NCI-H146 (cell line): ENCODE measurements at places on chromosomes 3 and 15.

DNA sequence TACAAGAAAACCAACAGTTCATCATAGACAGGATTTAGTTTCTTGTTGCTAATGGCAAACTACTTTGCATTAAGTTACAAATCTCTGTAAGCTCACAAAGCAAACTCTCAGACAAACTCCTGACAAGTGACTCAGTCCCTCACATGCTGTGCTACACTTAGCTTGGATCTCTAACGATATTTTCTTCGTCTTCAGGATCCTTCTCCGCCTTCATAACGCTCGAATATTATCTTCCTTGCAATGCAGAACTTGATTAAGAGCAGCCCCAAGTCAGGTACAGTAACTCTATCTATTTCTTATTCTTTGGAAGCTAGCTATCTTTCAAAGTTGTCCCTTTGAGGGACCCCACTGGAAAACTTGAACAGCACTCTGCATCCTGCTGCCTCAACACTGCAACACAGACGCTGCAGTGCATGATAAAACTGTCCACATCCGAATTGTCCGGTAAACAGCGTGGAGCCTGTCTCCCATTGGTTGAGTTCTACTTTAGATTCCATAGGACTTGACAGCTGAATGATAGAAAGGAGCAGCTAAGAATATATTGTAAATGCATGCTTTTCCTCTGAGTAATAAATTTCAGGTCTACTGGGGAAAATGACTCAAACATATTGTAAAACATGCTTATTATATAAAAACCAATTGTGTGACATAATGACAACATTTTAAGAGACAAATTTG lies 61.3 kb downstream of the UACA start:
- DNase-seq: no peak

GRCh38 chr3:144491333-144491732 lies 519.7 kb downstream of the DIPK2A start:
- DNase-seq: no peak

DNA sequence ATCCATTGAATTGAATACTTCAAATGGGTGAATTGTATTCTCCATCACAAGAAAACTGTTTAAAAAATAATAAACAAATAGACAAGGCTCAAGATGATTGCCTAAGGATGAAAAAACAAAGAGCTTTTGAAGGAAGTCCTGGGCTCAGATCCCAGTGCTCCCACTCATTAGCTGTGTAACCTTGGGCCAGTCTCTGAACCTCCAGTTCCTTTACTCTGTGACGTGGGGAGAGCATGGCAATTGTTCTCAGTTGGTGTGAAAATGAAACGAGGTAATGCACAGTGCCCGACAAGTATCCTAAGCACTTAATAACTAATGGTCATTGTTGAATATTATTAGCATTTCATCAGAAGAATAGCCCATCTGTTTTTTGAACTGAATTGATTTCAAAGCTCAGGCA lies 40.7 kb downstream of the TNIK start:
- no peak for DNase-seq

- DNase-seq: no peak
Observed at GRCh38 chr3:116852803-116853202, 143.2 kb downstream of the TUSC7 start.

DNA sequence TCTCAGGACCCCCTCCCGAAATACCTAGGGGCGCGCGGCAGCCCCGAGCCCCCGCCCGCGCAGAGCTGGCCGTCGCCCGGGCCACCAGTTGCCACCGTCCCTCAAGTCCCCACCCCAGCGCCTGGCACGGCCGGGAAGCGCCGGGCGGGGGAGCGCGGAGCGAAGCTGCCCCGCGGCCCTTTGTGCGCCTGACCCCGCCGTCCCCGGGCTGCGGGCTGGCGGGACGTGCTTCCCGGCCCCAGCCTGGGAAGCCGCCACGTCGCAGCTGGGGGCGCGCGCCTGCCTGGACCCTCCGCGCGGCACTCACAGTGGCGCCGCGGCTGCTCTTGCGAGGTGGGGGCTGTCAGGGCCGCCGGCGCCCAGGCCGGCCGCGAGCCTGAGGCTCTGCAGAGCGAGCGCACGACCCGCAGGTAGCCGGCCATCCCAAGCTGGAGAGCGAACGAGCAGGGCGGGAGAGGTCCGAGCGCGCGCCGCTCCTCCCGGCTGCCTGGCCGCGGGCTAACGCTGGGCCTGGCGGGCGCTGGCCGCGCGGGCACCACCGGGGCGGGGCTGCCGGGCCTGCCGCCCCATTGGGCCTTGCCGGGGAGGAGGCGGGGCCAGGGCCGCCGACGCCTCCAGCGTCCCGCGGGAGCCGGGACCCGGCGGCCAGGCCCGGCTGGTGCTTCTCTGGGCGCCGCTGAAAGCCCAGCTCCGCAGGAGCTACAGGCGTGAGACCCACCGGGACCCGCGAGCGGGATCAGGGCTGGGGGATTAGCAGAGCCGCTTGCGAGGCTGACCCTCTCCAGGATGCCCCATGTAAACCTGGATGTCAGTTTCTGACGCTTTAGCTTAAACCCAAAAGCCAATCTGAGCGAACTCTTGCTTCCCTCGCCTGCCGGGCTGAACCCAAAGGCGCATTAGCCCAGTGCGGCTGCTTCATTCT lies at the start of gene IDH2:
IDH2 (minus strand) TSS at position 500 of the 922 bp plus-strand sequence; CDS start at position 422, 78 bp downstream.
- peak; percentile 76 for DNase-seq

- DNase-seq: peak; percentile 65
Observed at GRCh38 chr15:36926427-36926825, 173.9 kb downstream of the MEIS2 start.

DNA sequence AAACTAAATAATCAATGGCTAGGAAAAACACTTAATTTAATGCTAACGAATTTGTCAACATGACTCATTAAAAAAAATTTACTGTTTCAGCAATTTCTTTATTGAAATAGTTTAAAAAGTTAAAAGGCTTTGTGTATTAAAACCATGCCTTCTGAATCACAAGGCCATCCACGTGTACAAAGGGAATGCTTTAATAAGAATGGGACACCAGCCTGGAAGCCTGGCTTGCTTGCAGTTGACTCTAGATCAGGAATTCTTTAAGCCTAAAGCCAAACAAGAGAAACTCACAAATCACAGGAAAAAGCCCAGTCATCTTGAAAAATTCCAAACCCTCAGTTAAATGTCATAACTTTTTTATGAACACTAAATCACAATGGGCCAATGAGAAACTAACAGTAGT lies 137.6 kb downstream of the PEAK1 start:
- DNase-seq: no peak

GRCh38 chr3:179438841-179439240 lies 12.4 kb downstream of the GNB4 start:
- no peak for DNase-seq

DNA sequence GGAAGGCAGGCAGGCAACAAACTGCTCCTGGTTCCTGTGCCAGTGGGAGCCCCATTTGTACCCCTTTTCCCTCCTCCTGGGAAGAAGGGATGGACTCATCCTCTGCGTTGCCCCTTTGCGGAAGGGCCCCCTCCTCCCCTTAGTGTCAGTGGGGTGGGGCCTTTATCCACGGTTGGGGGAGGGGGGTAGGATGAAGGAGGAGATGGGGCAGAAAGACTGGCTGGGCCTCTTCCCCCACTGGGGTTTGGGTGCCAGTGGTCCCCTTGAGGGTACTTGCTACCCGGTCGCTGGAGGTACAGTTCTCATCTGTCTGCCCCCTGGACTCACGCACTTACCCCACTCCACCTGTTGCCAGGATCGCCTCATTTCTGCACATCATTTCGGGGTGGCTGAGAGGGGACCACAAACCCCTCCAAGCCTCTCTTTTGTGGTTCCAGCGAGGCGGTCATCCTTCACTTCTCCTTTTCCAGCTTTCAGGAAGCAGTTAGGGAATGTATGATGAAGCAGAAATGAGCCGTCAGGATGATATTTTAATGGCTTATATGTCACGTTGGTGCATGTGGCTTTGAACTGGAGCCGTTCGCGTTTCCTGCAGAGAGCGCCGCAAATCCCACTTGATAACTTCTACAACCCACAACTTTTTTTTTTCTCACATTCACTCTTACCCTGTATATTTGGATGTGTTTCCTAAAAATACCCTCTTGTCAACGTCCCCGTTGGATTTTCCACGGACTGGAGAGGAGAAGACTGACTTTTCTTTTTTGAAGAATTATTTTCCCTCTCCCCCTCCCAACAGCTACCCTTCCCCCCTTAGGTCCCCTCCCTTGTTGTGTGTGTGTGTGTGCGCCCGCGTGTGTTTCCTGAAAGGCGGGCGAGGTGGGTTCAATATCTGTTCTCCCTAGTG lies at the start of gene ZIC4:
ZIC4 (minus strand) TSS at position 516 of the 904 bp plus-strand sequence. CDS start 3,746 bp downstream, outside the sequence.
- DNase-seq: no peak

DNA sequence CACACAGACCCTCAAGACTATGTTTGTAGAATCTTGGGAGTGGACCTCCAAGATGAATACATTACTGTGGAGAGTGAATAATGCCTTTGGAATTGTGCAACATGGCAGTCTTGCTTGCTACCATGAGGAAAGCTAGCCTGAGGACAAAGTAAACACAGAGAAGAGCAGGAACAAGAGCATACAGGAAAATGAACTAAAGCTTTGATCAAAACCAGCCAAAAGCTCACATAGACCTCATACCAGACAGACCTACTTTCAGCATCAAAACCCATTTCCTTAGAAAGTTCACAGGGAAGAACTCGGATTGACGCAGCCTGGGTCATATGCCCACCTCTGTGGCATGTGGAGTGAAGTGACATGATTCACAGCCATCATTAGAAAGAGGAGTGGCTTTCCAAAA lies 3.3 kb upstream of the RAB8B start:
- DNase-seq: no peak

DNA sequence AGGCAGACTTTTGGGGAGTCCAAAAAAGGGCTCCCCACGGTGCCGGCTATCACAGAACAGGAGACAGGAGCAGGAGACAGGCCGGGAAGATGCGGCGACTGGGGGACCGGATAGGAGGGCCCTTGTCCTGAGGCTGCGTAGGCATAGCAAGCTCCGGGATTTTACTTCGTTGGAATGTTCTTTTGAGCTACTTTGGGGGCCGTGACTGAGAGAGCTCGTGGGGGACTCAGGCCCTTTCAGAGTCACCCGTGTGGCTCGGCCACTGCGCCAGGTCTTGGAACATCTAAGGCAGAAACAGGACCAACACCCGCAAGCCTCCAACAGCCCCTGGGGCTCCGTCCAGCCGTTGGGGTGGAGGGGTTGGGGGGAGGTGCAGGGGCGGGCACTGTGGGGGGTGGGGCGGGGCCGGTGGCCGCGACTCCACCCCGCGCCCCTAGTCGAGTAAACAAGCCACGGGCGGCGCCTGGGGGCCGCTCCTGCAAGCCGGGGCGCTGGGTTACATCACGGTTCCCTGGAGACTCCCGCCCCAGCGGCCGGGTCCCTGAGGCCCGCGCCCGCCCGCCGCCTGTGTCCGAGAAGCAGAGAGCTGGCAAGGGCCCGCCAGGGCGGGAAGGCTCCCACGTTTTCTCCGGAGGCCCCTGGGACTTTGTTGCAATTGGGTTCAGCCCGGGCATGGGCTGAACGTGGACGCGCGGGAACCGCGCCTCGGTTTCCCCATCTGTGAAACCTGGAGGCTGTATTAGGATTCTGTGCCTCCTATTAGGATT lies 23.3 kb upstream of the C15orf39 start:
- peak; percentile 65 for DNase-seq

GRCh38 chr15:74843891-74844299 lies 939 bp upstream of the ULK3 start:
- no peak for DNase-seq

- no peak for DNase-seq
Observed at GRCh38 chr15:63482874-63483323, 21.5 kb upstream of the USP3 start.

DNA sequence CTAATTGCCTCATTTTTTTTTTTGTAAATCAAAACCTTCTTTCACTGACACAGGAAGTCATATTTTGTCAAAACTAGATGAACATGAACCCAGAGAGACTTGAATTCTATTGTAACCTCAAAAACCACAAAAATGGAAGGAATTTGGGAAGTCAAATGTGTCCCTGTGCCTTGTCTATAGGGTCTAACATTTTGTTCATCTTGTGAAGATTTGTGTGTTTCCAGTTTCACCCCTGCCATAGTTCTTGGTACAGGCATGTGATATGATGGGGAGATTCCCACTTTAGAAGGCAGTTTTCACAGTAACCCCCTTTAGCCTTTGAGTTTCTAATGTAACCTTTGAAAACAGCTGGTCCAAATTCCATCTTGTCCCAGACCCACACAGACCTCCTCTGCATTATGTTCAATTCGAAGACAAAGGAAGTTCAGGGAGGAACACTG lies 318.5 kb upstream of the ADAMTS9 start:
- DNase-seq: no peak

DNA sequence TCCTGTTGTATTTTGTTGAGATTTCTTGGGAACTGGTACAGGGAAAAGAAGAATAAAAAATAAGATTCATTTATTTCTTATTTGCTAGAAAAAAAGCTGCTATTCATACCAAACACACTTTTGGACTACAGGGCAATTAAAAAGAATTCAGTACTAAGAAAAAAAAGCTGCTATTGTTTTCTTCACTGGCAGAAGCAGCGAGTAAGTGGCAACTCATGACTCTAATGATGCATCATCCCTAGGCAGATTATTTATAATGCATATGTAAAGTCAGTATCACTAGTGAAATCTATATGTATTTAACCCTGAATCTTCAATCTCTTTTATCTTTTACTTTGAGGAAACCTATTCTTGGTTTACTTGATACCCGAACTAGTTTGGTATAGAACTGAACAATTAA lies 15.2 kb downstream of the PFN2 start:
- no peak for DNase-seq

GRCh38 chr15:29726553-29726952 lies 95.7 kb downstream of the TJP1 start:
- no peak for DNase-seq

- DNase-seq: no peak
Observed at GRCh38 chr3:159941038-159942000, 47.3 kb upstream of the IL12A start.

DNA sequence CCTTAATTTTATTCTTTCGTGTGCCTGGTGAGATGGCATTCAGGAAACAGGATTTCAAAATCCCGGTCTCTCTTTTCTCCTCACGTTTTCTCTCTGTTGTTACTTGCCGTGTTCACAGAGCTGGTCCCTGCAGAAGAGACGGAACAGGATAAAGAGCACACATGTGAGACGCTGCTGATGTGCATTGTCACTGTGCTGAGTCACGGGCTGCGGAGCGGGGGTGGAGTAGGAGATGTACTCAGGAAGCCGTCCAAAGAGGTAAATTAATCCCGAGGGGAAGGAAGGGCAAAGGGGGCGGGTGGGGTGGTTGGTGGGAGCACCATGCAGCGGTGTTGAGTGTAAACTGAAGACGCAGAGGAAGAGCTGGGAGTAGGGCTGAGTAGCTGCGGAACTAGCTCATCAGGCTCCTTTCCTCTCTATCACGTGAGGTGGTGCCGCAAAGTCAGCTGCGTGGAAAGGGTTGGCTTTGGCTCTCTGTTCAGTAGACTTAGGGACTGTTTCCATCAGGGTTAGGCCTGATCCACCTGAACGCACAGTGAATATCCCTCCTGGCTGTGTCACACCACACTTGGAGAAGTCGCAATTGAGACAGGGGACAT lies 164.8 kb upstream of the BHLHE40 start:
- DNase-seq: no peak

DNA sequence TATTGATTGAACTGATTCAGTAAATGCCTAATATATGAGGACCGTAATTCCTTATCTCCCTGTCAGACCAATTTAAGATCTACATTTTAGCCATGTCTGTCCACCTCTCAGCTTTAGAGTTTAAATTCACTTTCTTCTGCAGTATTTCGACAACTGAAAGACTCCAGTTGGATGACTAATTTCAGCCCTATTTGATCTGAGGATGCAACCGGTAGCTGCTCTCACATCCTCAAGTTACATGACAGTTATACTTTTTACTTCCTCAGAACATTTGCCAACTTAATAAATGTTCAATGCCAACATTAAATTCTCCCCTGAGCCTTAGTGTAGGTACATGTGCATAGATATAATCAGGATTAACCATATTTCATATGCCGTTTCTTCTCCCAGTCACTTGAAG lies 2.5 kb upstream of the HHLA2 start:
- no peak for DNase-seq

GRCh38 chr3:13079051-13079450 lies 5.8 kb upstream of the IQSEC1 start:
- DNase-seq: no peak
